COR-L47 (cell line): ENCODE measurements at places on chromosomes 16 and 17.

DNA sequence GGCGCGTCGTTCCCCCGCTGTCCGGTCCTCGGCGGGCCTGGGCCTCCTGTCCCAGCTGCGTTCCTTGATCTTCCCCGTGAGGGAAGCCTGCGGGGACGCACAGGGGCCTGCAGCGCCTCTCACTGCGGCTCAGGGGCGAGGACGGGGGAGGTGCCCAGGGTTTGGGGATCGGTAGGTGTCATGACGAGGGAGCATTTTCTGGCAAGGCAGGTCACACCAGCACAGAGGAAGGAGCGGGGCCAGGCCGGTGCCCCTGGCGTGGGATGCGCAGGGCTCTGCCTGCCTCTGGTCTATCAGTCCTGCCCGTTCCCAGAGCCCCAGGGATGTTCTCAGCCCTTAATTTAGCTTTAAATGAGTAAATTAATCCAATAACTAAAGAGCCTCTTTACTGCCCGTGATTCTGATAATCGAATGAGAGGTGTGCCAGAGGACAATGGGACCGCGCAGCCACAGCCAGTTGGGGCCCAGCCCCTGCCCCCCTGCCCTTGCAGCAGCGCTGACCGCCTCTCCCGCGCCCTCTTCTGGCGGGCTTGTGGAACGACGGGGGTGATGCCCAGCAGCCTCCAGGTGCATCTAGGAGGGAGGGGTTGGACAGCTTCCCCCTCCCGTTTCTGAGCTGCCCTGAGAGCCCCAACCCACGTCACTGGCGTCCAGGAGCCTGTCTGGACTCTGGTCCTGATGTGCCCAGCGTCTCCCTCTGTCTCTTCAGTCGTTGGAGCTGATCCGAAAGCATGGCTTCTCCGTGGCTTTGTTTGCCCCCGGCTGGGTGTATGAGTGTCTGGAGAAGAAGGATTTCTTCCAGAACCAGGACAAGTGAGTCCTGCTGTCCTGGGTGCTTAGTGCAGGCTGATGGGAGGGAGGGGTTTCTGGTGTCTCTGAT lies 7.9 kb downstream of the ENGASE start:
- DNase-seq, result peak; percentile 41

DNA sequence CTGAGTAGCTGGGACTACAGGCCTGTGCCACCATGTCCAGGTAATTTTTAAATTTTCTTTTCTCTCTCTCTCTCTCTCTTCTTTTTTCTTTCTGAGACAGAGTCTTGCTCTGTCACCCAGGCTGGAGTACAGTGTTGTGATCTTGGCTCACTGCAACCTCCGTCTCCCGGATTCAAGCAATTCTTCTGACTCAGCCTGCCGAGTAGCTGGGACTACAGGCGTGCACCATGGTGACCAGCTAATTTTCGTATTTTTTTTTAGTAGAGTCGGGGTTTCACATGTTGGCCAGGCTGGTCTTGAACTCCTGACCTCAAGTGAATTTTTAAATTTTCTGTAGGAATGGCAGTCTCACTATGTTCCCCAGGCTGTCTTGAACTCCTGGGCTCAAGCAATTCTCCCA lies 11.1 kb upstream of the ZNF652 start:
- no peak for DNase-seq

DNA sequence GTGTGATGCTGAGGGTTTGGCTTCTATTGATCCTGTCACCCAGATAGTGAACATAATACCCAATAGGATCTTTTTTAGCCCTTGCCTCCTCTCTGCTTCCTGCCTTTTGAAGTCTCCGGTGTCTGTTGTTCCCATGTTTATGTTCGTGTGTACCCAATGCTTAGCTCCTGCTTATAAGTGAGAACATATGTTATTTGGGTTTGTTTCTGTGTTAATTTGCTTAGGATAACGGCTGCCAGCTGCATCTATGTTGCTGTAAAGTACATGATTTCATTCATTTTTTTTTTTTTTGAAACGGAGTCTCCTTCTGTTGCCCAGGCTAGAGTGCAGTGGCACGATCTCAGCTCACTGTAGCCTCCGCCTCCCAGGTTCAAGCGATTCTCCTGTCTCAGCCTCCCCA lies 23.0 kb downstream of the DUS2 start:
- DNase-seq, result no peak

GRCh38 chr16:75097941-75098901 lies 18.4 kb downstream of the LDHD start:
- DNase-seq, result no peak
